ENCODE measurements at places on chromosomes 12 and 14.

GRCh38 chr12:92987846-92988621 is 58.9 kb upstream of the EEA1 start:
- DNase-seq, result no peak

- DNase-seq, result peak; percentile 20
Measured at GRCh38 chr14:95533391-95533821, 1.4 kb upstream of the GLRX5 start.

DNA sequence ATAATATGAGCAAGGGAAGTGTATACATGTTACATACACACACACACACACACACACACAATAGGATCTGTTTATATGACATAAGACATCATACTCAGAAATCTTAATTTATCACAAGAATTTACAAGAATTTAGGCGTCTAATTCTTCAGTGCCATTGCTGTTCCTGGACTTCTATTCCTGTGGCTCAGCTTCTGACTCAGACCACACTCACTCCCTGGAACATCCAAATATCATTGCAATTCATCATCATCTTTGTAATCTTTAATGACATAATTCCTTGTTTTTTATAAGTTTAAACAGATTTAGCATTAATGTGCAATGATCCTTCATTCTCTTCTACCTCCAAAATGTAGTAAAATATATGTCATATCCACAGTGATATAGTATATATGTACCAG is 544.2 kb downstream of the FOXG1 start:
- DNase-seq, result peak; percentile 5

- no peak for DNase-seq
Measured at GRCh38 chr12:108690191-108690518, 41.2 kb downstream of the CORO1C start.

DNA sequence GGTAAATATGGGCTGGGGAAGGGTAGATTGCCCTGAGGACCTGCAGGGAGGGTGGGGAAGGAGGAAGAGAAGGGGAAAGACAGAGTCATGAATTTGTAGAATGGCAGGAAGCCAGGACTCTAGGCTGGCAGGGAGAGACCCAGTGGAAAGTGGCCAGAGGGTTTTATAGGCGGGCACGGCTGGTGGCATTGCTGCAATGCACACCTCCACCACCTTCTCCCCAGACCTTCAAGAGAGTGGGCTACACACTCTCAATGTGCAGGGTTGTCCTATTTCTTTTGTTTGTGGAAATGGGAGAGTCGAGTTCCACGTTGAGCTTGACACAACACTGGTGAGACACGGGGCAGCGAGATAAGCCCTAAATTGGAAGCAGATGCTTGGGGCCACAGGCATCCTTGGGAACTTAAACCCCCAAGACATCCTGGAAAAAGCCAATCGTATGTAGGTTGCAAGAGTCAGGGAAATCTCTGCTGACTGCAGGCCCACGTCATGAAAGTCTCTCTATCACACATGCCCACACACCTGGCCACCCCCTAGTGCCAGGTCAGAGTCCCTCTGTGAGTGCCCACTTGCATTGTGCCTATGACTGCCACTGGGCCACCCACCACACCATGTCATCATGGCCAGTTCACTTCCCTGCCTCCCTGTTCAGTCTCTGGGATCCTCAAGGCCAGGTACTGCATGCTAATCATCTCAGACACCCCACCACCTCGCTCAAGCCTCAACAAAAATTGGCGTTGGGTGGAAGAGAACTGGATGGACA is 38.0 kb upstream of the BDKRB2 start:
- no peak for DNase-seq
